Placental pericyte (primary cell): ENCODE measurements at places on chromosomes 6 and 20. TPM values are rescaled to one million over a fixed set of nuclear protein-coding genes. Genes with fewer than 3 reads are reported as not detected.

TREML2 gene
- total RNA-seq, result not detected in 2 replicates

DDO gene
- total RNA-seq, result 0.66 and 2.0 TPM in 2 replicates

RIPOR3 gene
- total RNA-seq, result 33.3 and 40.7 TPM in 2 replicates

BANF2 gene
- total RNA-seq, result not detected in 2 replicates

SLA2 gene
- not detected in 2 replicates for total RNA-seq

OR2H1 gene
- total RNA-seq, result not detected in 2 replicates

RIPOR2 gene
- 0.22 and 4.9 TPM in 2 replicates for total RNA-seq

GNRH2 gene
- 0.29 TPM in 1 of 2 replicates, not detected in the other for total RNA-seq

PXDC1 gene
- total RNA-seq, result 65.0 and 86.7 TPM in 2 replicates

KPNA5 gene
- total RNA-seq, result 8.4 and 8.5 TPM in 2 replicates

LBP gene
- not detected in 2 replicates for total RNA-seq

ARHGAP40 gene
- total RNA-seq, result 0.43 TPM in 1 of 2 replicates, not detected in the other

NMBR gene
- total RNA-seq, result not detected in 2 replicates

TMEM217 gene
- 2.8 and 2.9 TPM in 2 replicates for total RNA-seq

SH3BGRL2 gene
- total RNA-seq, result 0.22 and 1.6 TPM in 2 replicates

COL21A1 gene
- total RNA-seq, result 0.14 and 0.88 TPM in 2 replicates

GSTA1 gene
- not detected in 2 replicates for total RNA-seq

CLPSL2 gene
- total RNA-seq, result not detected in 2 replicates

PNLDC1 gene
- not detected in 2 replicates for total RNA-seq

MED20 gene
- 27.1 and 35.2 TPM in 2 replicates for total RNA-seq

SIRPB1 gene
- 1.4 and 2.2 TPM in 2 replicates for total RNA-seq

HLA-DOB gene
- 0.14 TPM in 1 of 2 replicates, not detected in the other for total RNA-seq

APCDD1L gene
- 3.5 and 30.2 TPM in 2 replicates for total RNA-seq

DSN1 gene
- 3.5 and 27.9 TPM in 2 replicates for total RNA-seq

NKAPL gene
- total RNA-seq, result 1.1 and 1.5 TPM in 2 replicates

FOXA2 gene
- total RNA-seq, result under 0.01 and 5.0 TPM in 2 replicates

MAP7 gene
- 1.0 and 1.1 TPM in 2 replicates for total RNA-seq

UNC93A gene
- total RNA-seq, result not detected in 2 replicates

OR2B6 gene
- not detected in 2 replicates for total RNA-seq

CD109 gene
- 44.4 and 80.0 TPM in 2 replicates for total RNA-seq

EDN3 gene
- total RNA-seq, result 0.14 TPM in 1 of 2 replicates, not detected in the other

TRIM15 gene
- not detected in 2 replicates for total RNA-seq

ZNF831 gene
- not detected in 2 replicates for total RNA-seq

RBBP8NL gene
- not detected in 2 replicates for total RNA-seq

UBE2J1 gene
- 48.2 and 61.7 TPM in 2 replicates for total RNA-seq
